ENCODE measurements at places on chromosomes 6 and 20. TPM values are rescaled to one million over a fixed set of nuclear protein-coding genes. Genes with fewer than 3 reads are reported as not detected.
A peak's percentile ranks its signal among the peaks of the same experiment; 100 is the strongest.

DNA sequence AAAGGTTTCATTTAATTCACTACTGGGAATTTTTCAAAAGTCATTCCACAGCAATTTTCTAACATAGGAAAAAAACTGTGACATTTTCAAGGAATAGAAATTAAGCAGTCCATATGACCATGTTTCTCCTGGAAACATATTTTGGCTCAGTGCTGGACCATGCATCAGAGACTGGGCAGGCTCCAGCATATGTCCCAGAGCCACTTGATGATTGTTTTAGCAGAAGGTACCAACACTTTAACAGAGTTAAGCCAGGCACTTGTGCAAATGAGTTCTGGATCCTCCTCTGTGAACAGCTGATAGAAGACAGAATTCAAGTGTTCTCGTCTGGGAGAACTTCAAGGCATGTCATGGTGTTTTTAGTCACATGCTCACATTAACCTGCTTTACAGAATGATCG is 516.3 kb downstream of the COL12A1 start:
- no peak for DNase-seq

DNA sequence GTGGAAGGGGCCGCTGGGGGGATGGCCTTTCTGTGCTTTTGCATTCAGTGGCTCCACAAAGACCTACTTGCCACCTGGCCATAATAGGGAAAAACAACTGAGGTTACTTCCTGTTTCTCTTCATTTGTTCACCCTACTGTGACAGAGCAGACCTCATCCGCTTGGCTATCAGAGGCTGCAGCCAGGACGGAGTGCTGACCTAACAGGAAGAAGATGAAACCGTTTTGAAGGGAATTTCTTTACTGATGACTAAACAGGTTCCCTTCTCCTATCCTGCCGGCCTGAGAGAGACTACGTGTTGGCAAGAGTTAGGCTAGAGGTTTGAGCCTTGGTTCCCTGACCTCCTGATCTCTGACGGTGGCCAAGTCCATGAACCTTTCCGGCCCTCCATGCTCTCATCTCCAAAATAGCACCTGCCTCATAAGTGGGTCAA is 21.3 kb downstream of the PRR18 start:
- no peak for DNase-seq

- no peak for DNase-seq
Observed at GRCh38 chr6:157139054-157139708, 184.1 kb downstream of the TMEM242 start.

DNA sequence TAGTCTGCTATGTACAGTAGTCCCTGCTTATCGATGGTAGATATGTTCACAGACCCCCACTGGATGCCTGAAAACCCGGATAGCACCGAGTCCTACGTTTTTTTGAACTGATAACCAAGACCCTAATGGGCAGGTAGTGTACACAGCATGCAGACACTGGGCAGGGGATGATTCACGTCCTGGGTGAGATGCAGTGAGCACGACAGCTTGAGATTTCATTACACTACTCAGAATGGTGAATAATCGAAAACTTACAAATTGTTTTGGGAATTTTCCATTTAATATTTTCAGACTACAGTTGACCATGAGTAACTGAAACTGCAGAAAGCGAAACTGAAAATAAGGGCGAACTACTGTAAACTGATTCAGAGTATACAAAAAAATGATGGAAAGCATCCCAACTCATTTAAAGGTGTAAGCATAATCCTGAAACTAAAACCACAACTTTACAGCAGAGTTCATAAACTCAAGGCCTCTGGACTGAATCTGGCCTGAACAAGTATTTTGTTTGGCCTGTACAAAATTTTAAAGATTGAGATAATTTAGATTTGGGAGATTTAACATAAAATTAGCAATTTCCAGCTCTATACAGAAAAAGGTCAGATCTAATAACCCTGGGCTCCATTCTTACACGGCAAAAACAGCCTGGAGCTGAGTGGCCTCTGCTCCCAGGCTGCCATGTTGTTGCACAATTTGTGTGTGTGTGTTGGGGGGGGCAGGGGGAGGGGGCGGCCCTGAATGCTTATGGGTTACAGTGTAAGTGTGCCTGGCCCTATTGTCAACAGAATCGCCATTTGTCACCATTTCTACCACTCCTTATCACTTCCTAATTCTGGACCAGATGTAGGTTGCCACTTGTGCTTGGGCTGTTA is 34.9 kb downstream of the RNF24 start:
- DNase-seq, result peak; percentile 88

- DNase-seq, result peak; percentile 93
Observed at GRCh38 chr20:22729180-22729579, 144.8 kb upstream of the FOXA2 start.

DNA sequence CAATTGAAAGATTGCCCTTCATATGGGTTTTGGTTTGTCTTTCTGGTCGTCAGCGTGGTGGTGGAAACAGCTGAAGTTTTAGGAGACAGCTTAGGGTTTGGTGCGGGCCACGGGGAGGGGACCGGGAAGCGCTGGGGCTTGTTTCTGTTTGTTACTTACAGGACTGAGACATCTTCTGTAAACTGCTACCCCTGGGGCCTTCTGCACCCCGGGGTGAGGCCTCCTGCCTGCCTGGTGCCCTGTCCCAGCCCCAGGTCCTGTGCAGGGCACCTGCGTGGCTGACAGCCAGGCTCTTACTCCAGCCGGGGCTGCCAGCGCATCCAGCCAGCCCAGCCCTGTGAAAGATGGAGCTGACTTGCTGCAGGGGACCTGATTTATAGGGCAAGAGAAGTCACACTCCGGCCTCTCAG is 22.8 kb downstream of the NPEPL1 start:
- DNase-seq, result no peak

GRCh38 chr6:47698342-47698787 is at the start of gene ADGRF4:
Gene ADGRF4, plus strand, starts transcription at chr6:47698580. Its CDS starts 8,666 bp downstream, at chr6:47707246.
- DNase-seq, result peak; percentile 88

DNA sequence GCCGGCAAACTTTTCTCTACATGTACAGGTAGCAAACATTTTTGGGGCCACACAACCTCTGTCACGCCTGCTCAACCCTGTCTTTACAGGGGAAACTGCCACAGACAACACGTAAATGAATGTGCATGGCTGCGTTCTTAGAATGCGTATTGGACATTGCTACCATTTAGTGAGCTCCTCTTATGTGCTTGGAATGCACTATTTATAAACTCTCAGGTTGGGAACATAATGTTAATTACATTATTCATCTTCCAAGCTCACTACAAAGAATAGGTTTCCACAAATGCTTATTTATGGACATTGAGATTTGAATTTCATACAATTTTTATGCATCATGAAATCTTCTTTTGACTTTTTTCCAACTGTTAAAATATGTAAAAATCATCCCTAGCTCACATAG is 92.0 kb upstream of the RPS6KA2 start:
- no peak for DNase-seq

DNA sequence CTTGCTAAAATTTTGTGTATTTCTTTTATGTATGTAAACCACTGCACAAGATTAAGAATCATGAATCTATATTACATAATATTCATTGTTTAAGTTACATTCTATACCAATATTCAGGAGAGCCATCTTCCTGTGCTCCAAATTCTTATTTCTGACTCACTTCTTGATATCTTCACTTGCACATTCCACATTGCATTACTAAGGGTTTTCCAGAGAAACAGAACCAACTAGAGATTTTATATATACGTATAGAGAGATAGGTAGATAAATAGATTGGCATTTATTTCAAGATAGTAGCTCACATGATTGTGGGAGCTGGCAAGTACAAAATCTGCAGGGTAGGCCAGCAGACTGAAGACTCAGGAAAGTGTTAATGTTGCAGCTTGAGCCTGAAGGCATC is 222.2 kb upstream of the PRSS16 start:
- no peak for DNase-seq

DNA sequence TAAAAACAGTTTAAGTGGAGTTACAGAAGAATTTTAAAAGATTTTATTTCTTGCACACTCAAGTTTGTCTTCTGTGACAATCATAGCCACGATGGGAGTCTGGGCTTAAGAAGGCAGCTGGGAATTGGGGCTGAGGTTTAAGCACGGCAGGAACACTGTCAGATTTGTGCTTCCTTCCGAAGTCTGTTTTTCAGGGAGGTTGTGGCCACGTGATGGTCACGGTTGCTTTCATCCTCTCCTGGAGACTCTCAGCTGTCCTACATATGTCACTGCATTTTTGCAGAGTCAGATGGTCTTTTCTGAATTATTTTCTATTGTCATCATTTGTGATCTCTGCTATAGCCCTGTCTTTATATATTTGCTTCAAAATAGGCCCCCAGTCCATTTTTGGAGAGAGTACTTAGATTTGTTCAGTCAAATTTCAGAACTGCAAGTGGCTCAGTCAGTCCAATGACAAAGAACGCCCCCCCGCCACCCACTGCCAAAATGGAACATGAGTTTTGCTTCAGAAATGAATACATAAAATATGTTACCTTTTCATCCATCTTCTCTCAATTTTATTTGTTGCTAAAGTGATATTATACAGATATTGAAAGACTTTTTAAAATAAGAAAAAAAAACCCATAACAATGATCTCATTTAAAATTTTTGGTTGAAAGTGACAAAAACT is 111.8 kb upstream of the ZFP64 start:
- DNase-seq, result no peak

DNA sequence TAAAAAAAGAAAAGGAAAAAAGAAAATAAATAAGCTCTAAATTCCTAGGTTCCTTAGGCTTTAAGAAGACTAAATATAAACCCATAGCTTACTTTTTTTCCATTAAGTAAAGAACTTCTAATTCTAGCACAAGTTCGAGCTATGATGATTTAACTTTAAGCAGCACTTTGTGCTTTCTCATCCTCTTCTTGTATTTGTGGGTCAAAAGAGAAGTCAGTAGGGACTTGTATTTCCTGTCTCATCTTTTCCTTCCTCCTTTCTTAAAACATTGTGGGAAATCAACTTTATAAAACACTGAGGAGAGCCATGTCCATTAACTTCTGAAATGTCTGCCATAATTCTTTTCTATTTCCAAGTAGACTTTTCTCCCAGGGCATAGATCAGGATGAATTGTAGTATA is 637.7 kb upstream of the CITED2 start:
- DNase-seq, result no peak

DNA sequence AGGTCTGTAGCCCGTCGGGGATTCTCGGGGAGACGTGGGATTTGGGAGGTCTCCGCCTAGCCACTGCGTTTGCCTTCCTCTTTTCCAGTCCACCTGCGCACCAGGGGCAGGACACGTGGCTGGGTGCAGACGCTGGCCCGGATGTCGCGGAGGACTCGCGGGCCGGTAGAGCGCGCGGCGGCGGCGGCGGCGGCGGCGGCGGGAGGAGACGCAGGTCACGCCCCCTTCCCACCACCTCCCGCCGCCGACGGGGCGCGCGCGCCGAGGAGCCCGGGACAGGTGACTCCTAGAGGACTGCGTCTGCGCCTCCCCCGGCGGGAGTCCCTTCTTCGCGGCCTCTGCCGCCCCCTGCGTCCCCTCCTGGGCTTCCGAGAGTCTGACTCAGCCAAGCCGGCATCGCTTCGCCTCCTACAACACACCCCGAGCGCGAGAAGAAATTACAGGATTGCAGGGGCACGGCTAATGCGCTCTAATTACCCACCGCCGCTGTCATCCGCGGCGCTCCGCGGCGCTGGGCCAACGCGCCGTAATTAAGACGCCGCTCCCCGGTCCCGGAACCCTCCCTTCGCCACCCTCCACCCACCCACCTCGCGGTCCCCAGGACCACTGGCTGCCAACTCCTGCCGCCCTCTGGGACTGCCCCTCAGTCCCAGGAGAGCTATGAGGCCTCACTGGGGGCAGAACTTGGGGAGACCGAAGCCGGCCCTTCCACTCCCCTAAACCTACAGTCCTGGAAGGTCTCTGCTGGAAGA is 124.5 kb downstream of the MRPL14 start:
- DNase-seq, result peak; percentile 80

DNA sequence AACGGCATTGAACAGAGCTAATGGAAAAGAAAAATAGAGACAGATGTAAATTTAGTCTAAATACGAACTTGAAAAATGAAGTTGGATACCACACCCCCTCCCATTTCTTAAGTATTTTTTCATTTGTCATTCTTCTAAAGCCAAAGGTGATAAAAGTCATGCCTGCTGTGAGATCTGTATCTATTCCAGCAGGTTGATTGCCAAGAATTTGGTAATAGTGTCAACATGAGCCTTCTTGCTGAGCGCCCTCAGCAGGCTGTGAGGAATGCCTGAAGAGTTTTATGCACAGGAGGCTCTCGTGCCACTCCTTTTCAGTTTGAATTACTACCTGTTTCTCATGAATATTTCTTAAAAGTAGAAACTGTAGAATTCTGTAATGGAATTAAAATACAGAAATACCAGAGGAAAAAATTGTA is 165.4 kb downstream of the QKI start:
- DNase-seq, result no peak

Gene TP53TG5
- not detected for total RNA-seq

Gene BTN1A1
- total RNA-seq, result not detected

Gene TREML4
- total RNA-seq, result not detected

Gene PPIL6
- 2.1 TPM for total RNA-seq

Gene RAB44
- not detected for total RNA-seq

Measured in M059J (cell line).